GM23248 (cell line): ENCODE measurements at places on chromosomes 16 and 17. TPM values are rescaled to one million over a fixed set of nuclear protein-coding genes. Genes with fewer than 3 reads are reported as not detected.

Gene DCAKD
- 37.1 and 45.8 TPM in 2 replicates for total RNA-seq

Gene KRT33A
- not detected in 2 replicates for total RNA-seq

DNA sequence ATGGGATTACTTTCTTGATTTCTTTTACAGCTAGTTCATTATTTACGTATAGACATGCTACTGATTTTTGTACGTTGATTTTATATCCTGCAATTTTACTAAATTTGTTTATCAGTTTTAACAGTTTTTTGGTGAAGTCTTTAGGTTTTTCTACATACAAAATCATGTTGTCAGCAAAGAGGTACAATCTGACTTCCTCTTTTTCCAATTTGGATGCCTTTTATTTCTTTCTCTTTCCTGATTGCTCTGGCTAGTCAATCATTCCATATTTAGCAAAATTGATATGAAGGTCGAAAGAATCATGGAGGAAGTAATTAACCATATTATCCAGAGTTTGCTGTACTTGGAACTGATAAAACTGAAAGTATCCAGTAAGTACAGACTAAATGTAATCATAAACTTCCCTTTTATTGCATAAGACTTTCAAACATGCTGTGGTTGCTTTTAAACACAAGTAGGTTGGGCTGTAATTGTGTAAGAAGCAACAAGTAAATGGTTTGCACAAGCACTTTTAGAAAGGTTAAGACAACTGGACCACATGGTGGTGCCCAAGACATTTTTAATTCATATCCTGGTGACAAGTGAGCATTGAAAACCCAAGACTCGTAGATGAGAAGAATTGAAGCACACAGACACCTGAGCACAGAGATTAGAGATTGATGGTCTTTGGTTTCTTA lies 8.4 kb downstream of the GDE1 start:
- H3K4me3 ChIP-seq: no peak overlapping the region
- DNase-seq: no peak
- peaks cover 15% of the 10 kb centered on the region for H3K36me3 ChIP-seq
- no peaks in the 10 kb centered on the region for H3K27me3 ChIP-seq
- H3K27ac ChIP-seq: no peak overlapping the region
- peaks cover 6% of the 10 kb centered on the region; the same call in 1 of the 2 replicates for H3K4me1 ChIP-seq

DNA sequence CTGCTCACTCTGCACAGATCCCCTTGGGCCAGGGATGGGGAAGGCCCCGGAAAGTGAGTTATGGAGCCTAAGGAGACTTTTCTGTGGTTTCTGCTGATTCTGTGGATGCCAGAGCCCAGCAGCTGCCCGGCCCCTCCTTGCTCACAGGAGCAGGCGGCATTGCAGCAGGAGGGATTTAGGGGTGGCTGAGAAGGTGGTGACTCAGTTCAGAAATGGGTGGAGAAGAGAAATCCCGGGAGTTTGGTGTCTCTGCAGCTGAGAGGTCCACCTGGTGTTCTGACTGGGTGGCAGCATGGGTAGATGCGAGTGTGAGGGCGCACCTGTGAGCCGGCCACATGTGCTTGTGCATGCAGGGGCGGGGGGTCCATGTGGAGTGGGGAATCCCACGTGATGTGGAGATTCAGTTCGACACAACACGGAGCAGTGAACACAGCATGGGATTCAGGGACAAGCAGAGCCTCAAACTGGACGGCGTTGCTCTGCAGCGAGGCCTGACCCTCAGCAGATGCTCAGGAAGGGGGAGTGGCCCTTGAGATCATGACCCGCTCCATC lies 16.0 kb upstream of the SPPL2C start:
- H3K4me1 ChIP-seq: no peaks in the 10 kb centered on the region
- DNase-seq: peak; percentile 20
- H3K36me3 ChIP-seq: no peaks in the 10 kb centered on the region

Gene TNFRSF12A
- total RNA-seq: 700 and 735 TPM in 2 replicates

- H3K27ac ChIP-seq: no peak overlapping the region
- no peak overlapping the region for H3K4me3 ChIP-seq
- H3K36me3 ChIP-seq: no peaks in the 10 kb centered on the region
- DNase-seq: no peak
These were observed 7.9 kb downstream of the GNAO1 start for GRCh38 chr16:56199164-56199563.

Gene ABCC11
- 0.76 TPM in 1 of 2 replicates, not detected in the other for total RNA-seq
